ENCODE measurements at places on chromosomes 12 and 14.

DNA sequence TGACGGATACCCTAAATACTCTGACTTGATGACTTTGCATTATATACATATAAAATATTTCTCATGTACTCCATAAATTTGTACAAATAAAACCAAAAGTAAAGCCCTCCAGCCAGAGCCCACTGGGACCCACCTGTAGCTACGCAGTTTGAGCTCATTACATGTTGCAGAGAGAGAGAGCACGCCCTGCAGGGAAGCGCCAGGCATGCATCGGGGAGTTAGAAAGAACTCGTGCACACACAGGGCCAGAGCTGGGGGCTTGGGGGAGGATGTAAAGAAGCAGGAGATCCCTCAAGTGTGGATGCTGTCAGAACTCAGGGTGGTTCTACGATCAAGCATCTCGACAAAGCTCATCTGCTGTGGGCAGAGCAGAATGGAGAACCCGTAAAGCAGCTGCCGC is 178.5 kb upstream of the RTL1 start:
- DNase-seq, result no peak

DNA sequence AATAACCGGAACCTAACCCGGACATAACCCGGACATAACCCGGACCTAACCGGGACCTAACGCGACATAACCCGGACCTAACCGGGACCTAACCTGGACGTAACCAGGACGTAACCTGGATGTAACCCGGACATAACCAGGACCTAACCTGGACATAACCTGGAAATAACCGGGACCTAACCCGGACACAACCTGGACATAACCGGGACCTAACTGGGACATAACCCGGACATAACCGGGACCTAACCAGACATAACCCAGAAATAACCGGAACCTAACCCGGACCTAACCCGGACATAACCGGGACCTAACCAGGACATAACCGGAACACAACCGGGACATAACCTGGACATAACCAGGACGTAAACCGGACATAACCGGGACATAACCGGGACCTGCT is 6.7 kb upstream of the FBRSL1 start:
- no peak for DNase-seq

GRCh38 chr14:52131640-52132320 is 62.9 kb upstream of the NID2 start:
- peak; percentile 43 for DNase-seq

- DNase-seq, result no peak
Observed at GRCh38 chr14:98623788-98624415, 648.1 kb downstream of the BCL11B start.

- DNase-seq, result no peak
Observed at GRCh38 chr14:45094275-45094674, 10.4 kb downstream of the PRPF39 start.

GRCh38 chr14:53368066-53368465 is 214.9 kb upstream of the DDHD1 start:
- DNase-seq, result no peak

DNA sequence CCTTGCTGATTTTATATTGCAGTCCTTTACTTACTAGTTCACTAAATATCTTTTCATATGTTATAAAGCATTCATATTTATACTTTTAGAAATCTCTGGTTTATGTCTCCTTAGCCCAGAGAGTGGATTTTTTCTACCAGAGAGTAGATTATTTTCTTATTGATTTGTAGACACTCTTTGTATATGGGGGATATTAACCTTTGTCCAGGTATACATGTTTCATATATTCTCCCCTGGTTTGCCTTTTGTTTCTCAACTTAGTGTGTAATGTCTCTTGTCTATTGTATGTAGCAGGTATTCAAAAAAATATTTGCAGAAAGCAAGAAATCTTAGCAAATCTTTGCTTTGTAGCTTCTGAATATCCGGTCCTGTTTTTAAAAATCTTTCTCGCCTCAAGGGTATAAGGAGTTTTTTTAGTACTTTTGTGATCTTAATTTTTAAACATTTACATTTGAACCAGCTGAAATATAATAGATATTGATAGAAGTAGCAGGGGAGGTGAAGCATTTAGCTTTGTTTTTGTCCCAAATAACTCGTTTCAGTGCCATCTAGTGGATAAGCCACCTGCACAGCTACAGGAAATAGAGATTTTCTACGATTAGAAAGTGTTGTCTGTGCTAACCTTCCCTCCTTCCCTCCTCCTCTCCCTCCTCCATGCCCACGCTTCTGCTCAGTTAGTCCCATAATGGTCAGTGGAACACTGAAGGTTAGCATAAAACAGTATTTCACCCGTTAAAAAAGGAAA is 97.0 kb downstream of the PHETA1 start:
- no peak for DNase-seq

GRCh38 chr14:73237219-73237785 is at the start of gene PAPLN:
PAPLN (plus strand) TSS chr14:73237506; CDS start chr14:73239779, 2,273 bp downstream.
- DNase-seq, result no peak

GRCh38 chr12:59828521-59828920 is 232.7 kb downstream of the SLC16A7 start:
- no peak for DNase-seq

GRCh38 chr14:105195522-105196264 is 14.6 kb upstream of the NUDT14 start:
- no peak for DNase-seq

DNA sequence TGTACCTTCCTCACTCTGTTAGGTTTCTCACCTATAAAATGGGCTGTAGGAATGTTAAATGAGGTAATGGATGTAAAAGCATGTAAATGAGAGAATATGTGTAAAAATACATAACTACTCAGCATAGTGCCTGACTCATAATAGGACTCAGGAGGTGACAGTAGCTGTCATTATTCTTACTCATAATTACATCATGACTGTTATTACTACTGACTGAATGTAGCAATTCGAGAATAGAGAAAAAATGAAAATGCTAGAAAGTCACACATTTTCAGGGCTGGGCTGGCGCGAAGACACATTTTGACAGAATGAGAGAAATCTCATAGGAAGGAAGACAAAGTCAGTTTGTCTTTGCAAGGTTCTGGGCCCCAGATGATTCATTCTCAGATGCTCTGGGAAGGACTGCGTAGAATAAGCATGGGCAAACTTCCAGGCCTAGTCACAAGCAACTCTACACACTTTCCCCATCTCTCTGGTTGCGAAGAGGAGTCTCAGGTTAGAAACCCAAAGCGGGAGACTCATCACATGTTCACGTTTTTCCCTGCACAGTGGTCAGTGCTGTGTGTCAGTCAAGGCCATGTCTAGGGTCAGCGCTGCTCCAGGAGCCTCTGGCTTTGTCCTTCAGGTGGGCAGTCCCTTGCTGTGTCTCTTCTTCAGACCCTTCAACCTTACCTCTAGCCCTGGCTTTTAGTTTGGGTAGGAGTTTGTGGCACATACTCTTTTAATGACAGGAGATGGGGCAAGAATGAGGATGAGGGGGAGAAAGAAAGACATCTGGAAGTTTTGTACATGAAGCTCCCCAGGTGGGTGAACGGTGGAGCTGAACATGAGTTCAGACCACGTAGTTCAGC is 8.4 kb downstream of the GPRC5A start:
- DNase-seq, result peak; percentile 77

DNA sequence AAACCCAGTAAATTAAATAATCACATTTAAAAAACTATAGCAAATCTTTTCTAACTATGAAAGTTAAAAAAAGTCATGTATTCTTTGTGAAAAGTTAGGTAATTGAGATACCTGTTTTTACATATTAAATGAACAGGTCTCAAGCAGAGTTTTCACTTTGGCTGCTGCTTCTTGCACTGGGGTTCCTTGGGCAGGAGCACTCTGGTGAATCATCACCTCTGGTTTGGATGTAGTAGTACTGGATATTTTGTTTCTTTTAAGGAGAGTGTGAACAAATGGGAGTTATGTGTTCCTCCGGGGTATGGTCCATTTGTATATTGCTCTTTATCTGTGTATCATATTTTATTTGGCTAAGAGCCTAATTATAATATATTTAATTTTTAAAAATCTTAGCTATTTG is 82.7 kb downstream of the FUT8 start:
- no peak for DNase-seq

- DNase-seq, result no peak
Observed at GRCh38 chr12:14849661-14850060, 6.3 kb upstream of the ART4 start.

GRCh38 chr12:62977883-62978282 is 42.9 kb upstream of the PPM1H start:
- no peak for DNase-seq

- DNase-seq, result no peak
Observed at GRCh38 chr14:85619851-85620250, 89.9 kb downstream of the FLRT2 start.

DNA sequence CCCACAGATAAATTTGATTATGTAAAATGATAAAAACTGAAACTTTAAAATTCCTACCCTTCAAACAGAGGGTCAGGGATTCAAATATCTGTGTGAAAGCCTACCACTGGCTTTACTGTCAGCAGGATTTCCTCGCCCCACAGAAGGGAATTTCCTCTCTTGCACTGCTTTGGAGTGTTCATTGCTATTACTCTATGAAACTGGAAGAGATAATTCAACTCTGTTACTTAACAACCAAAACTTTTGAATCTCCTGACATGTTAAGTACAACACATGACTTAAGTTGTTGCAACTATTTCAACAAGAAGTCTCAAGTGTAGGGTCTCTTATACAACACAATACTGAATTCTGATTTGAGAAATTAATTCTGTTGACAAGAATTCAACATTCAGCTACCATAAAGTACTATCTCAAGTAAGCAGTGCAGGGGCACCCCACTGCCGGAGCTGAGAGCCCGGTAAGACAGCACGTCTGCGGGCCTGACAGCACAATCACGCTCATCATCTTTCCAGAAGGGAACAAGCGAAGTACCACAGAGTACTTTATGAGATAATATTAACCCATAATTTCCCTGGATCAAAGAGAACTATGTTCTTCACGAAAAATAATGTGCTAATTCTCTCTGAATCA is 22.9 kb downstream of the DICER1 start:
- DNase-seq, result no peak

GRCh38 chr14:79407572-79407971 is 803.7 kb downstream of the DIO2 start:
- DNase-seq, result no peak

DNA sequence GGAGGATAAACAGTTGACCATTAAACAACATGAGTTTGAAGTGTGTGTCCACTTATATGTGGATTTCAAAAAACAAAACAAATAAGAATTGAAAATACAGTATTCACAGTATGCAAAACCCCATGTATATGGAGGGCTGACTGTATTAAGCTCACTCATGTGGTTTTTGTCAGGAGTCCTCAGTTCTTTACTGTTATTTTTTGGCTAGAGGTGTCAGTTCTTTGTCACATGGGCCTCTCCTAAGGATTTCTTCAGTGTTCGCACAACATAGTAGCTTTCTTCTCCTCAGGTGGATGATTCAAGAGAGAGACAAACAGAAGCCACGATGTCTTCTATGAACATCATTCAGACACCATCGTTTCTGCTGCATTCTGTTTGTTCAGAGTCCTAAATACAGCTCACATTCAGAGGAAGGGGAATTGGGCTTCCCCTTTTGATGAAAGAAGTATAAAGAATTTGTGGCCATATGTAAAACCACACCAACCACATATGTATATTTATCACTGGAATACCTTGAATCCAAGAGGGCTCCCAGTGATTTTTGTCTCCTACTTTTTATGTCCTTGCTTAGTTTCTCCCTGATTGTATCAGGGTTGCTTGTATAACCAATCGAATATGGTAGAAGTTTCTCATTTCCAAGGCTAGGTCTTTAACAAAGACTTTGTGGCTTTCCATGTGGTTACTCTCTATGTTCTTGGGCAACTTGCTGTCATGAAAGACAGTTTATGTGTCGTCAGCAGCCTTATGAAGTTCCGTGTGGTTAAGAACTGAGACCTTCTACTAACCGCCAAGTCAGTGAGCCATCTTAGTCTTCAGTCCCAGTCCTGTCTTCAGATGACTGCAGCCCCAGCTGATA is 18.9 kb downstream of the MNAT1 start:
- peak; percentile 43 for DNase-seq

DNA sequence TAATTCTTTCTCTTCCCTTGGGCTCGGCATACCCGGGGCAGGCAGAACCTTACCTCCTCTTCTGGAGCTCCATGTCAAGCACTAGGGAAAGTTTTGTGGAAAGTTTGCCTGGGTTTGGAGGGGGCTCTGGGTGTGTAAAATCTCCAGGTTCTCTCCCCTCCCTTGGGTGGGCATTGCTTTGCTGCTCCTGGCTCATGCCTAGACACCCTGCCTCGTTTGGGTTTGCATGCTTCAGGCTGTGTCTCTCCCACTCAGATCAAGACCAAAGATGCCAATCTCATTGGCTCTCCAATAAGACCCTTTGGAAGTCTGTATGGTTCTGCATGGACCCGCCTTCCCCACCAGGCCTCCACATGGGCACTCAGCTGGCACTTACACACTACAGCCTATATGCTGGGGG is 6.2 kb upstream of the KRT2 start:
- DNase-seq, result no peak

- no peak for DNase-seq
Observed at GRCh38 chr12:95002754-95003153, 743 bp downstream of the NDUFA12 start.

GRCh38 chr12:68998041-68998440 is 65.1 kb upstream of the CPM start:
- DNase-seq, result no peak

DNA sequence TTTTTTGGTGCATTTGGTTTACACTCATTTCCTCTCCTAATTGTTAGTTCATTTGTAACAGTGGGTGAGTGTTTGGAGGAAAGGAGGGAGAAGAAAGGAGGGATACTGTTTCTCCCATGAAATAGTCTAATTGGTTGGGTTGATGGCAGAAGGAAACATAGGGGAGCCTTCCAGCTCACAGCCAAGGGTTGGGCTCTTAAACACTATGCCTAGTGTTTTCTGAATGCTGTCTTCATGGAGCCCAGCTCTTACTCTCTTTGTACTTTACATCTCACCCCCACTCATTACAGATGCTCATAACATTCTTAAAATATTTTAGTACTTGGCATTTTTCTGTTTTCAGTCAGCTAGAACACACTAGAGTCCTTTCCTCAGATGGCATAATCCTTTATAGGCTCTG is 38.2 kb downstream of the BAZ2A start:
- no peak for DNase-seq

GRCh38 chr12:4438834-4439596 is 6.6 kb downstream of the FGF6 start:
- DNase-seq, result no peak

DNA sequence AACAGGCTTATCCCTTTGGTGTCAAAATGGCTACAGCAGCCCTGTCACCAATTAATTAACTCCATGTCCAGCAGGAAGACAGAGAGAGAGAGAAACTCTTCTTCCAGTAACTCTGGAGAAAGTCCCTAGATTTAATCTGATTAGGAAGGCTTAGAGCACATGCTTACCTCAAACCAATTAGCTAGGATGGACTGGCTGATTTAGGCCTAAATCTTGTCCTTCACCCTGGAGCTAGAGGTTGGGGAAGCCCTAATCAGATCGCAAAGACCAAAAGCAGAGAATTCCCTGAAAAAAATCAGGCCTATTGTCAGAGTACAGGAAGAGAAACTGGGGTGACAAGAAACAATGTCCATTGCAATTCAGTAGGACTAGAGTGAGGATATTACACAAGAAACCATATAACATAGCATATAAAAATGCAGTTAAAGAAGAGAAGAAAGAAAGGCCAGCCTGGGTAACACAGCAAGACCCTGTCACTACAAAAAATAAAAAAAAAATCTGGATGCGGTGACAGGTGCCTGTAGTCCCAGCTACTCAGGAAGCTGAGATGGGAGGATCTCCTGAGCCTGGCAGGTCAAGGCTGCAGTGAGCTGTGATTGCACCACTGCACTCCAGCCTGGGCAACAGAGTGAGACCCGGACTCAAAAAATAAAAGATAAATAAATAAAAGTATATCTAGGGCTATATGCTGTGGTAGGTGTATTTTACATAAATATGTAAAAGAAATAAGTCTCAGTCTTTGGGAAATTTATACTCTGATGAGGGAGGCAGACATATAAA is 34.9 kb upstream of the TUBA1A start:
- no peak for DNase-seq

Measured in activated CD4-positive, alpha-beta T cell treated with anti-CD3 and anti-CD28 coated beads, Interleukin-2, amount 50 U/mL, for 48 hours (primary cell).